Karpas-422 (cell line): ENCODE measurements at places on chromosomes 3 and 15.

DNA sequence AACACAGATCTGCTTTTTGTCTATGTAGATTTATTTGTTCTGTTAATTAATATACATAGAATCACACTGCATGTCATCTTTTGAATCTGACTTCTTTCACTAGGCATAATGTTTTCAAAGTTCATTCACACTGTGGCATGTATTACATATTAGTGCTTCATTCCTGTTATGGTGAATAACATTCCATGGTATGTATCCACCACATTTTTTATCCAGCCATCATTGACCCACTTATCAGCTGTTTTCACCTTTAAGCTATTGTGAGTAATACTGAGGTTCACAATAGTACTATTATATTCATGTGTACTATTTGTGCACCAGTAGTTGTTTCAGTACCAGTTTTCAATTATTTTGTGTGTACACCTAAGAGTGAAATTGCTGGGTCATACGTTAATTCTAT, 230.6 kb upstream of the CNTN3 start:
- DNase-seq = no peak

- DNase-seq = no peak
Observed at GRCh38 chr15:88917760-88918159, 4.6 kb upstream of the MFGE8 start.

- no peak for DNase-seq
Observed at GRCh38 chr3:141373768-141374526, 5.6 kb downstream of the ZBTB38 start.

- DNase-seq = no peak
Observed at GRCh38 chr15:69114331-69114928, 46.0 kb upstream of the GLCE start.

GRCh38 chr3:136818769-136819391, at the start of gene SLC35G2:
Gene SLC35G2, plus strand, starts transcription at chr3:136819126. Its CDS starts 35,335 bp downstream, at chr3:136854461.
- peak; percentile 87 for DNase-seq

DNA sequence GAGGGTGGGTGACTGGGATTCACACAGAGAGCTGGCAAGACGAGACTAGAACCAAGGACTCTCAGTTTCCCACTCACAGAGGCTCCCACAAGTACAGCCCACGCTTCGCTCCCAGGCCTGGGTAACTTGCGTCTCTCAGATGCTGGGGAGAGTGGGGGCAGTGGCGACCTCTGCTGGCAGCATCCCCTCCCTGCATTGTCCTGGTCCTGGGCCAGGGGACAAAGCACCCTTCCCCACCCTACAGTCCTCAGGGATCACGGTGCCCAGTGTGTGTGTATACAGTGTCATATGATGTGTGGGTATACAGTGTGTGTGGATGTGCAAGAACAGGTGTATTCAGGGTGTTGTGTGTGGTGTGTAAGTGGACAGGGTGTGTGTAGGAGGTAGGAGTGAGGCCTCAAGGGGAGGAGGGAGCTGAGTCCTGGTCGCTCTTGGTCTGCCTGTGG, 12.8 kb downstream of the VILL start:
- peak; percentile 72 for DNase-seq

DNA sequence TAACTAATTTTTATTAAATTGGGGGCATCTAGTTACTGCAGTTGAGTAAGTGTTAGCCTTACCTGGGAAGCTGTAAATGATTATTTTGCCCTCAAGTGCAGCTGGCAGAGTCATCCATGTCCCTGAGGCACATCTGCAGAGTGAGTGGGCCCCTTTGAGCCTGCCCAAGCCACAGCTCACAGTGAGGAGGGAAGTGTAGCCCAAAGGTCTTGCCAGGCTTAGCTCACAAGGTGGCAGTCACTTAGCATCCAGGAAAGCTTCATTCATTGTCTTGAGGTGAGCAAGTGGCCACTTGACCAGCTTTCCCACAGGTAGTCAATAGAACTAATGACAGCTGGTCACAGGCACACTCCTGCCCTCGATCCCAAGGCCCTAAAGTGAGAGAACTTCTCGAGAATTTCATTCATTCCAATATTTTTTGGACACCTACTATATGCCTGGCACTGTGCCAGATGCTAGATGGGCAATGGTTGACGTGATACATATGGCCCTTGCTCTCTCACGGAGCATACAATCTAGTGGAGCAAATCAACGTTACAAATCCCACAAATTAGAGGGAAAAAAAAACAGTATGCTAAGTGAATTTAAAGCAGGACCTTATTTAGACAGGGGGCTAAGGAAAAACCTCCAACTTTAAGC, 163.3 kb upstream of the IL12A start:
- DNase-seq = no peak

DNA sequence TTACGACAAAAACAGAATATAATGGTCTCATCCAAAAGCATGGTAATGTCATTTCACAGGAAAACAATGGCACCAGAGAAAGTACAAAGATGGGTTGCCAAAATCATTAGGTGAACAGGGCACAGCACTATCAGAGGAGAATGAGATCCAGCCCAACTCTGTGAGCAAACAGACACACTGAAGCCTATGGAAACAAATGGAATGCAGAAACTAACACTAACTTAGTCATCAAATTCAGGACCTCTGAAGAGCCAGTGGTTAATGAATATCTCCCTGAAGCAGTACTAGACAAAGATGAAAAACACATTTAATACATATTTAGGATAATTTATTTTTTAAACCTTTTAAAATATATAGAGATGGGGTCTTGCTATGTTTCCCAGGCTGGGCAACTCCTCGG, 14.6 kb upstream of the RPS17 start:
- DNase-seq = no peak

DNA sequence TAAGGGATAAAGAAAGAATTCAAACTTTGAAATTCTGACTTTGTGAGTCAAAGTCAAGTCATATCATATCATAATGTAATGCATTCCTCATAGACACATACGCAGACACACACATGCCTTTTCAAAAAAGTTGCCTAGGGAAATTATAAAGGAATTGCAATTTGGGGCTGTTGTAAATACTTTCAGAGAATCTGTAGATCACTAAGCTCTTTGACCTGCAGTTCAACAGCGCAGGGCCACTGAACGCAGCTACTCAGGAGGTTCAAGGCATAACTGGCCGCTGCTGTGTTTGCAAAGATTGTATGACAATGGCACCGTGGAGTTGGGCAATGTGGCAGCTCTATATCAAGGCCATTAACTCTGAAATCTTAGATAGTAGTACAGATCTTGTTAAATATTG, 188.4 kb upstream of the THRB start:
- no peak for DNase-seq

- no peak for DNase-seq
Observed at GRCh38 chr3:48692551-48692950, 6.8 kb upstream of the NCKIPSD start.

GRCh38 chr3:158095814-158096704, 10.2 kb downstream of the SHOX2 start:
- DNase-seq = peak; percentile 43

DNA sequence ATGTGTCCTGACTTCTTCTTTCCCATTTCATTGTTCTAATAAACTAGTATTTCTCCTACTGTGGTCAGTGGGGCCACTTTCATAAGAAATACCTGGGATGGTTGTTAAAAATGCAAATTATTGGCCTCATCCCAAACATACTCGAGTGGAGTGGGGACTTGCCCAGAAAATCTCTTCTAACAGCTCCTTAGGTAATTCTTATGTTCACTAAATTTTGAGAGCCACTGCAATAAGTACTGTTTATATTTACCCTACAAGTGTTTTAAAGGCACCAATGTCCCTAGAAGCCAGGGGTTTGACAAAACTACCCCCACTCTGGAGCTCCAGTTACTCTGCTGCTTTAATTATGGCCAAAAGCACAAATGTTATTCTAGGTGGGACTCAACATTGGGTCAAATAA, 70.0 kb upstream of the ACP3 start:
- no peak for DNase-seq
